ENCODE measurements at places on chromosomes 5 and 9.
A peak's percentile ranks its signal among the peaks of the same experiment; 100 is the strongest.

- ATAC-seq, result no peak
Observed at GRCh38 chr5:122341087-122341486, 29.1 kb downstream of the SNCAIP start.

- ATAC-seq, result peak; percentile 92
Observed at GRCh38 chr9:113454914-113455761, 8.4 kb upstream of the RGS3 start.

DNA sequence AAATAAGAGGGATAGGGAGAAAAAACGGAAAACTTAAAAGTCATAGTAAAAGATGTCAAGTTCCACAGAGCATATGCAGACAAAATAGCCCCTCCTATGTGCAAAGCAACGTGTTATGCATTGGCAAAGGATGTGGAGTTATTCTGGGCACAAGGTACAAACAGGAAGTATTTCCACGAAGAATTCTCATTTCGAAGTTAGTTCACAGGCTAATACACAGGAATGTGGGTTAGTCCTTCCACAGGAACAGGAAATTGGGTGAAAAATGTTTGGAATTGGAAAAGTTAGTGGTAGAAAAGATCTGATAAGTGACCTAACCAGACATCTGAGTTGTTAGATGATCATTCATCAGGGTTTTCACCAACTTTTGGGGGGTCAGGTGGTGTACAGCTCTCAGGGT, 326.6 kb downstream of the EBF1 start:
- no peak for ATAC-seq

DNA sequence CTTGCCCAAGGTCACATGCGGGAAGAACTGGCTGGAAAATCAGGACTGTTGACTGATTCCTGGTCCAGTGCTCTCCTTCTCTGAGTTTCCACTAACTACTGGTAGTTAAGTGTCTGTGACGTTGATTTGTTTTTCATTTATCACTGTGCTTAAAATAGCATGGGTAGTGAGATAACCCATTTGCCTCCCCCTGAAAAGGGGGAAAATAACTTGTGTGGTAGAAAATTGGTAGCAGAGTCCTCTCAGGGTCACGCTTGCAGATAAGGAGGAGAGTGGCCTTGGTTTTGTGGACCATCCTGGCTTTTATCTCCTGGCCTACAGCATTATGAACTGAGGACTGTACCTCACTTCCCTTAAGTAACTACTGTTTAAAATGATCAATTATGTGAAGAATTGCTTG, 10.9 kb downstream of the FUBP3 start:
- ATAC-seq, result no peak

- peak; percentile 44 for ATAC-seq
Observed at GRCh38 chr5:52893105-52893504, 96.0 kb upstream of the ITGA2 start.

- ATAC-seq, result no peak
Observed at GRCh38 chr9:89659891-89660685, 55.3 kb downstream of the GADD45G start.

GRCh38 chr9:14633148-14633547, 60.1 kb downstream of the ZDHHC21 start:
- no peak for ATAC-seq

DNA sequence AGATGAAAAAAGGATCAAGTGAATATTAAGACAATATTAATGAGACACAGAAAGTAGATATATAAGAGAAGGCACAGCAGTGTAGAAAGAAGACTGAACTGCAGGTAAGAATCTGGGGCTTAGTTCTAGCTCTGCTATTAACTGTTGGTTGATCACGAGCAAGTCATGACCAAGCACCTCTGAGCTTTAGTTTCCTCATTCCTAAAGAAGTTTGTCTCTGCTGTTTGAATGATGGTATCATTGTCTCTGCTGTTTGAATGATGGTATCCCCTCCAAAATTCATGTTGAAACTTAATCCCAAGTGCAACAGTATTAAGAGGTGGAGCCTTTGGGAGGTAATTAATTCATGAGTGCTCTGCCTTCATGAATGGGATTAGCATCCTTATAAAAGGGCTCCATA, 2.5 kb upstream of the NME5 start:
- no peak for ATAC-seq

GRCh38 chr5:61801174-61801573, 469.1 kb downstream of the ZSWIM6 start:
- ATAC-seq, result no peak

DNA sequence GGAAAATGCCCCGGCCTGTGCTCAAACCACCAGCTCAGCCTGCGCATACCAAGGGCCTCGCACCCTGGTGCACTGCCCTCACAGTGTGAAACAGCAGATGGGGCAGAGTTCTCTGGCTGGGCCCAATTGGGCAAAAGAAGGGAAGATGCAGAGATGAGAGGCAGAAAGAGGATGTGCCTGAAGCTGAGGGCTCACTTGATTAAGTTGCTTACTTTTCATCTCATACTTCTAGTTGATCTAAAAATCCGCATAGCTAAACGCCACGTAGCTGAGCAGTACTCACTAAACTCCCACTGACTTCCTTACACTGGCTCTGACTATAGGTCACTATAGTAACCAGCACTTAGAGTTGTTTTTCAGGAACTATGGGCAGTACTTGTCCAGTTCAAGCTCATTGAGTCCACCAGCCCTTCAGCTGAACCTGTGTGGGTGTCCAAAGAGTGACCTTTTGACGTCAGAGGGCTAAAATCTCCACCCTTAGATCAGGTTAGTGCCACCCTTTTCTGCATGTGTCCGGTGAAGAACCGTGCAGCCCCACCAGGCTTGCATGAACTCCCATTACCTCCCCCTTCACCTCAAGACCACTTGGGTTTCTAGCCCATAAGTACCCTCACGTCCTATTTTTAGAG, 215.2 kb downstream of the AUH start:
- no peak for ATAC-seq

DNA sequence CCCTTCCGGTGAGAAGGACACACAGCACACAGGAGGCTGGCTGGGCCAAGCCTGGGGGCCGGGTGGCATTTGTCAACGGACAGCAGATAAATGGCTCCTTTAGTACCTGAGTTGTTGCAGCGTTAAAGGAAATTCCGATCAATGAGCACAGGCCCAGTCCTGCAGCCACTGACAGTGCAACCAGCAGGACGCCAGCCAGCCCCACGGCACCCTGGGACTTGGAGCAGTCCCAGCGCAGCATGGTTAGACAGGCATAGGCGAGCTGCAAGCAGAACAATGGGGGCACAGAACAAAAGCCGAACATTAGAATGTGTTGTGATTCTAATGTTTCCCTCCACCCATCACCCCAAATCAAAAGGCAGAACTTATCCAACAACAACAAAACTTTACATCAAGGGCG, 39.3 kb downstream of the PTCH1 start:
- ATAC-seq, result no peak

DNA sequence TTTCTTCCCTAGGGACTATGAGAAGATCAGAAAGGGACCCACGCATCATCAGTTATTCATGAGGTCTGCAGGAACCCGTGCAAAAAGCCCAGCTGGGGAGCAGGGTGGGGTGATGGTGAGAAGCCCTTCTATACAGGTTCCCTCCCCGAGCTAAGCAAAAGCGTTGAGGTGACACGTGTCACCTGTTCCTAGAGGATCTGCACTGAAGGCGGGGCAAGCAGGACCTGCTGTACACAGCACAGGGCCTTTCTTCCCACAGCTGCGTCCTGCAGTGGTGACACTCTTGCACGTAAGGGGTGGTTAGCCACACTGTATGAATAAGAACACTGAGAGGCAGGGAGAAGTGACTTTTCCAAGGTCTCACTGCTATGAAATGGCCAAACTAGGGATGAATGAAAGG, 37.2 kb upstream of the SH3PXD2B start:
- no peak for ATAC-seq

GRCh38 chr5:78537821-78538220, 110.8 kb downstream of the LHFPL2 start:
- ATAC-seq, result no peak

- ATAC-seq, result no peak
Observed at GRCh38 chr5:180172447-180173197, 36.4 kb downstream of the RASGEF1C start.

GRCh38 chr5:157269165-157269671, 3.3 kb downstream of the CYFIP2 start:
- no peak for ATAC-seq
